ENCODE measurements at places on chromosomes 16 and 17. TPM values are rescaled to one million over a fixed set of nuclear protein-coding genes. Genes with fewer than 3 reads are reported as not detected.

Gene CRISPLD2
- 0.98 TPM for total RNA-seq

Gene ZNF624
- 3.5 TPM for total RNA-seq

Gene PLA2G10
- total RNA-seq, result not detected

Gene GLOD4
- 32.6 TPM for total RNA-seq

Gene YWHAE
- total RNA-seq, result 318 TPM

Gene SLC16A5
- 2.8 TPM for total RNA-seq

Gene SEPTIN12
- not detected for total RNA-seq

Gene STXBP4
- 2.2 TPM for total RNA-seq

Gene RHBDL1
- 6.6 TPM for total RNA-seq

Gene KRT12
- not detected for total RNA-seq

Gene PIGW
- 0.70 TPM for total RNA-seq

Gene PABPN1L
- not detected for total RNA-seq

Gene LRRC75A
- 0.82 TPM for total RNA-seq

Gene TP53TG3F
- not detected for total RNA-seq

Gene YBX2
- not detected for total RNA-seq

Gene RAC3
- total RNA-seq, result 6.3 TPM

Gene CMTM2
- not detected for total RNA-seq

Gene CNTNAP1
- total RNA-seq, result 26.6 TPM

Gene CYB5D1
- total RNA-seq, result 7.5 TPM
